Activated CD4-positive, alpha-beta T cell treated with anti-CD3 and anti-CD28 coated beads for 24 hours (primary cell): ENCODE measurements at places on chromosomes 6 and 20.

DNA sequence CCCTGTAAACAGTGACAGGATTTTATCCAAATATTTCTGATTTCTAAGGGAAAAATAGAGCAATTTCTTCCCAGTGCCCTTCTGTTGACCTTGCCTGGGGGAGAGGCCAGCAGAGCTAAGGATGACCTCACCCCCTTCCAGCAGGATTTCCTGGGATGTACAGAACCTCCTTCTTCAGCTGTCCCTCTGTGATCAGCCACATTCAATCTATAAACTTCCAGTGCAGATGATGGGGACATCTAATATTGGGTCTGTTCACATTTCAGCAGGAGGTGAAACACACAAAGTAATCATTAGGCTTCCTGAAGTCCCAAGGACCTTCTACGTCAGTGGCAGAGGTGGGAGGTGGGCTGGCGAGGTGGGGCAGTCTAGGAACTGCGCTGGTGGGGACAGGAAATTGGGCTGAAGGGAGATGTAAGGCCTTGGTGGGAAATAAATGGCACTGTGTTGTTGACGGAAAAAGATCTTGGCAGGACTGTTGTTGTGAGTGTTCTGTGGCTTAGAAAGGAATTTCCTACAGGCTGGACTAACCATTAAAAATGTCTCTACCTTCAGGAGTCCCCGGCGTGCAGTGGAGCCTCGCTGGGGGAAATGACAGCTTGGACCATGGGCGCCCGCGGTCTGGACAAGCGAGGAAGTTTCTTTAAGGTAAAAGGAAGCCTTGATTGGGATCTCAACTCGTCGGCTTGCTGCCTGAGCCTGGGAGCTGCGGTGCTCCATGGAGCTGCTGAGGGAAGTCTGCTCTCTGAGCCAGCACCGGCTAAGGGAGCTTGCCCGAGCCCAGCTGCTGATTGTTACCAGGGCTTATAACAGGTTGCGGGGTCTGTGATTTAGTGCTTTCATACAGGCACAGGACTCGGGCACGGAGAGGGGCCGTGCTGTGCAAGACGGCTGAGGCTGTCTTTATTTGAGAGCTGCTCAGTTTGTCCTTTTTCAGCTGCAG is 127.9 kb upstream of the NAA20 start:
- DNase-seq, result no peak

GRCh38 chr6:168374051-168374502 is 54.5 kb upstream of the DACT2 start:
- no peak for DNase-seq

- no peak for DNase-seq
Observed at GRCh38 chr6:50822078-50822476, 3.4 kb downstream of the TFAP2B start.

- no peak for DNase-seq
Observed at GRCh38 chr20:10578607-10579006, 95.2 kb downstream of the JAG1 start.

DNA sequence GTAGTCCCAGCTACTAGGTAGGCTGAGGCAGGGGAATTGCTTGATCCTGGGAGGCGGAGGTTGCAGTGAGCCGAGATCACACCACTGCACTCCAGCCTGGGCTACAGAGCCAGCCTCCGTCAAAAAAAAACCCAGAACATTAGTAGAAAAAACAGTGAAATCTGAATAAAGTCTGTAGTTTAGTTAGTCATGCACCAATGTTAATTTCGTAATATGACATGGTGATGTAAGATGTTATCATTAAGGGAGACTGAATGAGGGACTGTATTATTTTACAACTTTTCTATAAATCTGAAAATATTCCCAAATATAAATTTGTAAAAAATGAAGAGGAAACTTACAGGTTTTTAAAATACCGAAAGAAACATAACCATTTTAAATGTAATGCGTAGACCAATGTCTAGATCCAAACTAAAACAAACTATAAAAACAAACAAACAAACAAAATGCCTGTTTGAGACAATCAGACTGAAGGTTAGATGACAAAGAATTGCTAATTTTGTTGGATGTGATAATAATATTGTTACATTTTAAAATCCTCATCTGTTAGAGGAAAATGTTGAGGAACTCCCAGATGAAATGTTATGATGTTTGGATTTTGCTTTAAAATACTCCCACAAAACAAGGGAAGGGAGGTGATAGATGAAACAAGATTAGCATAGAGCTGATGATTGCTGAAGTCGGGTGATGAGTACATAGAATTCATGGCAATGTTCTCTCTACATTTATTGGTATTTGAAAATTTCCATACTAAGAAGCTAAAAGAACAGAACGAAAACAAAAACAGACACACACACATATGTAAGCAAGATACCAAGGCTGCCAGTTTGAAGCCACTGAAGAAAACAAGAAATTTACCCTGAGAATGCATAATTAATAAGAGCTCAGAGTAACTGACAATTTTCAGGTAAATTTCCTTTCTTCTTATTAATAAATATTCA is 1.8 kb downstream of the GSTA4 start:
- DNase-seq, result no peak

DNA sequence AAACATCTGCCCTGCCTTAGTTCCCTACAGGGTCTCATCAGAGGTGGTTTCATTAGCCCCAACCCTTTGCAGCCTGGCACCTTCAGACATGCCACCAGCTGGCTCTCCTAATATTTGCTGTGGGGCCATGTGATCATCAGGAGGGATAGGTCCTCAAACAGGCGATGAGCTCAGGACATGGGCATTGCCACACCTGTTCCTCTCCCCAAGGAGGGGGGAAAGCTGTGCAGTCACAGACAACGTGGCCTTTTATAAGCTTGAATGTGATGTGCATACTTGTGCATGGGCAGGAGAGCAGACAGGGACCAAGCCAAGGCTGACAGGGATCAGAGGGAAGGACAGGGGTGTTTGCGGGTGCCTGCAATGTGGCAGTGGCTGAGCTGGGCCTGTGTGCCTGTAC is 78.8 kb upstream of the ZNFX1 start:
- no peak for DNase-seq

DNA sequence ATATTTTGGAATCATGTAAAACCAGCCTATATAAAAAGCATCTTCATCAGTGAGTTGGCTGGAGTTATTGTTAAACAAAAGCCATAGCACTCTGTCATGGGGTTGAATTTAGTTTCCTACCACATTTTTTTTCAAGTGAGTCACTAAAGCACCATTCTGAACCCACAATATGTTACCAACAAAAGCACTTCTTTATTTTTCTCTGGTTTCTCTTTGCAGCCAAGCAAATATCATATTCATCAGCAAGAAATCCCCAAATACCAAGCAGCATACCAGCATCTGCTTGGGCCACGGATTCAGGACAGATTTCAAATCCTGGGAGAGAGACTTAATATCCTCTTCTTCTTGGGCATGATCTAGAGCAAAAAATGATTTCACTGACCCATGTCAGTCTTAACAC is 441.4 kb downstream of the BCKDHB start:
- DNase-seq, result no peak

- DNase-seq, result no peak
Observed at GRCh38 chr6:98024359-98024758, 741.3 kb upstream of the MMS22L start.

- no peak for DNase-seq
Observed at GRCh38 chr20:37365760-37366638, 20.1 kb downstream of the SRC start.

DNA sequence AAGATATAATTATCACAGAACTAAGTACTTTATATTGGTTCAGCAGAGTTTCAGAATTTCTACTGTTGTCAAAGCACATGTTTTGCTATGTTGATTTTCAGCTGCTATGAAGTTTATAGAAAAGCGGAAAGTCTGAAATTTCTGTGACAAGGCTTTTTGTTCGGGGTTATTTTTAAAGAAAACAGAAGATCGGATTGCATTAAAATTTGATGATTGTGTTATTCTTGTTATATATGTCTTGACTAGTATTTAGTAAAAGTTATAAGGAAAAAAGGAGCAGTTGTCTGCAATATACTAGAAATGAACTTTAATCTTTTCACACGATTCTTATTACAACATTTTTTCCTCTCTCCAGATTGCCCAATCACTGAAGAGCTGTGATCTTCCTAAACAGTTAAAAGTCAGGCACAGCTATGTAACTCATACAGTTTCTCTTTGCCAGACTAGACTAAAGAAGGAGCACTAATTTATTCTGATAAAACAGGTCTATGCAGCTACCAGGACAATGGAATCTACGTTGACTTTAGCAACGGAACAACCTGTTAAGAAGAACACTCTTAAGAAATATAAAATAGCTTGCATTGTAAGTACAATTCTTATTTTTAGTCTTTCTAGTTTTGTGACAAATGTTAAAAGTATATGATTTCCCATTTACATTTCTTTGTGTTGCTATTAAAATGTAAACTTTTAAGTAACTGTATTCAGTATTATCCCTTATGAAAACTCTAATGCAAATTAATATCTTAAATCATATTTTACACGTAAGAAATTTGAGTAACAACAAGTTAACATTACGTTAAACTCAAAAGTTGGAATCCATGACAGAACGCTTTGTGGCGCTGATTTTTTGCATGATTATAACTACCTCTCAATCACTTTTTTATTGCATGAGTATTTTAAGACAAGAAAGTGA is at the start of gene ENPP3:
Gene ENPP3 (plus strand): TSS at position 423 of the 913 bp plus-strand sequence. CDS start 83 bp downstream, at position 506.
- DNase-seq, result no peak

DNA sequence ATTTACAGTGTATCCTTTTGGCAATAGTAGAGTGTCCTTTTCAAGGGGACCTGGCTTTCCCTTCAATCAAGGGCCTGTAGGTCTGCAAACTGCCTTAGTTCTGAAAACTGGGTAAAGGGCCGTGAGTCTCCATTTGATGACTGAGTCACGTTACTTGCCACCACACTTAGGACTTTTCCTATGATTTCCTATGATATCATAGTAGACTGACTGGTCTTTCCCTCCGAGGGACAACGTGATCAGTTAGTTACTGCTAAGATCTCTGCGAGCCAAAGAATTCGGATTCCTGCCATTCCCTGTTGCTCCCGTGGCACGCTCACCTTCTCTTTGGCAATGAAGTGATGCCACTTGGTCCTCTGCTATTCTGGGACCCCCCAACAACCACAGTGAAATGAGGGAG is 8.4 kb downstream of the ZNF831 start:
- no peak for DNase-seq

GRCh38 chr6:142297996-142298753 is 3.6 kb upstream of the ADGRG6 start:
- DNase-seq, result no peak

DNA sequence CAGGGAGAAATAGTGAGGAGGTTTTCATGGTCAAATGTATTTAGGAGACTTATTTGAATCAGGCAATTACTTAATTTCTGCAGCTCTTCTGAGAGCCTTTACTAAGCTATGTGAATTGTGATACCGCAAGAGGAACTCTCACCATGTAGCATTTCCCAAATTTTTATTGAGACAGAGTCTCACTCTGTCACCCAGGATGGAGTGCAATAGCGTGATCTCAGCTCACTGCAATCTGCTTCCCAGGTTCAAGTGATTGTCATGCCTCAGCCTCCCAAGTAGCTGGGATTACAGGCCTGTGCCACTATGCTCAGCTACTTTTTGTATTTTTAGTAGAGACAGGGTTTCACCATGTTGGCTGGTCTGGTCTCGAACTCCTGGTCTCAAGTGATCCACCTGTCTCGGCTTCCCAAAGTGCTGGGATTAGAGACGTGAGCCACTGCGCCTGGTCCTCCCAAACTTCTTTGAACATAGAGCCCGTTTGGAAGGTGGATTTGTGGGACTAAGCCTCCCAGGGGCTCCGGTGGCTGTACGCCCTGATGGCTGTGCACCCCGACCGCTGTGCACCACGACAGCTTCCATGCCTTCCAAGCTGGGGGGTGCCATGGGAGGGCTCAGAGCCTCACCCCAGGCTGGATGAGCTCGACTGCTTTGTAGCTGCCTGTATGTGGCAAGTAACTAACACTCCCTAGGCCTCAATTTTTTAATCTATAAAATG is 5.7 kb upstream of the MPC1 start:
- no peak for DNase-seq

DNA sequence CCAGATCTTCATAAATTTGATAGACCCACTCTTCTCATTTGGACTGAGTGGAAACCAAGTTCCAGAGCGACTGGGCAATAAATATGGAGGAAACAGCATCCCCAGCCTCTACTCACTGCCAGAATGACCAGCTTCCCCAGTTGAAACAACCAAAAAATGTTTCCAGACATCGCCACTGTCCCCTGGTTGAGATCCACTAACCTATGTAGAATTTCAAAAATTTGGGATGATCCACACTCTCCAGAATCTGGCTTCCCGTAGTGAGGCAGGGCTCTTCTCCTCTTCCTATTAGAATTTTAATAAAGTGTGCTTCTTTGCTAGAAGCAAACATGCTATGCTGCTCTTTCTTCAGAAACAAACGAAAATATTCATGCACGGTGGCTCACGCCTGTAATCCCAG is 287.0 kb upstream of the SUPT3H start:
- DNase-seq, result no peak

DNA sequence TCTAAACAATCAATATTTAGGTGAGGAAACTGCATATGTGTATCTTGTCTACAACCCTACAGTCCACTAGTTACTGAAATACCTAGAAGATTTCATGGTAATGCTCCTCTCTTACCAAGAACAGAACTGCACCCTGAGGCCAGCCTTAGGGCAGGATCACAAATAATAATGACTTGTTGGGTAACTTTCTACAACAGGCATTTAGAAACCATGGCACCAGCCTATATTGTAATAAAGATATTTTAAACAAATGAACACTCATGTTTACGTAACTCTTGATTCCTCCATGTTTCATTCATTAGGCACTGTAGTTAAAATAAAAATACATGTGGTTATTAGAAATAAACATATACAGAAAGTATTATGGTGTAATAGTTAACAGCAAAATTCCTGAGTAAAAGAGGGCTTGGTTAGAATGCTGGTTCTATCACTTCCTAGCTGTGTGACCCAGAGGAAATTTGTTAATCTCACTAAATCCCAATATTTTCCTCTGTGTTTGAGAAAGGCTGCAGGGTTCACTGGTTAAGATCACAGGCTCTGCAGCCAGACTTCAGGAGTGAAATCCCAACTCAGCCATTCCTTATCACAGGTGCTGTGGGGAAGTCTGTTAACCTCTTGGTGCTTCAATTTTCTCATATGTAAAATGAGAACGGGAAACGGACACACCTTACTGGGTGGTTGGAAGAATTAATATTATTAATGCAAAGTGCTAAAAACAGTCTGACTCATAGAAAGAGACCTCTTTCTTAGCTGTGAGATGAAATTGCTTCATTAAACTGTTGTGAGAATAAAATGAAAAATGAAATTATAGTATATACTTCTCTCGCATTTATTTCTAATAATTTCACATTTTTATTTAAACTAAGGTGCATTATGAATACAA is 8.5 kb downstream of the HMGN3 start:
- no peak for DNase-seq

GRCh38 chr6:20943040-20943627 is 408.9 kb downstream of the CDKAL1 start:
- no peak for DNase-seq

DNA sequence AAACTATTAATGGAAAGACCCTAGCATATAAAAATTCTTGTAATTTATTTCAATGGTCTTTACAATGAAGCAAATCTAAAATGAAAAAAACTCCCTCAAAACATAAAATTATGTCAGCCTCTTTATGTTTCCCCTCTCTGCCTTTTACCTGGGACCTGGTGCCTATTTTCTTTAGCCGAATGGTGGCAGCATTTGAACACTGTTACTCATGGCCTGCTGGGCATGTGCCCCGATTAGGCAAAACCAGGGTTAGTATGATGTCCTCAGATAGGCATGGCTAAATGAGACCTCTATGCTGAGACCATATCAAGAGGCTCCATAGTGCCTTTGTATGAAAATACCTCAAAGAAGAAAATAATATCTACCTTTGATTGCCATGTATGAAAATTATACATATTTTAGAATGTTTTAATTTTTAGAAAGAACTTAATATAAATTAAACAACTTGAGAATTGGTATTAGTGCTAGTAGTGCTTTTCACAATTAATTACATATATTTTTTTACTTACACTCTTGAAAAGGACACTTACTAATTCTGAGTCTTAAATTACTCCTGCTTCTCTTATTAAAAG is 22.5 kb upstream of the C6orf58 start:
- DNase-seq, result no peak
